ENCODE measurements at places on chromosomes 12 and 14.

DNA sequence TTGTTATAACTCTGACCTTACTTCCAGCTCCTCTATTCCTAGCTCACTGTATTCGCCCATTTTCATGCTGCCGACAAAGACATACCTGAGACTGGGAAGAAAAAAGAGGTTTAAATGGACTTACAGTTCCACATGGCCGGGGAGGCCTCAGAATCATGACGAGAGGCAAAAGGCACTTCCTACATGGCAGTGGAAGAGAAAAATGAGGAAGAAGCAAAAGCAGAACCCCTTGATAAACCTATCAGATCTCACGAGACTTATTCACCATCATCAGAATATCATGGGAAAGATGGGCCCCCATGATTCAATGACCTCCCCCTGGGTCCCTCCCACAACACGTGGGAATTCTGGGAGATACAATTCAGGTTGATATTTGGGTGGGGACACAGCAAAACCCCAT, 14.5 kb upstream of the PHC1 start:
- DNase-seq: no peak

DNA sequence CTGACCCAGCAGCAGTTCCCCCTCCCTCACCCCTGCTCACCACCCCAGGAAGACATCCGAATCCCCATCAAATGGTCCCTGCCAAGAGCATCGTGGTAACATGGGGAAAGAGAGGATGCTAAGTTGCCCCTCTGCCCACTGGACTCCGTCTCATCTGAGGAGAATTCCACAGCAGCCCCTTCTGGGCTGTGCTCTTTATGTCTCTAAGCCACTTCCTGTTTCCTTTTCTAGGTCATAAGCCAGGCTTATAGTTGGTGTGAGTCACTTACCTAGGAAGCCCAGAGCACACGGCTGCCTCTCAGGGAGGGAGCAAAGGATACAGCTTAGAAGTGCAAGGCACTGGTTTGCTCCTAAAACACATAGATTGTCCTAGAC, 76.0 kb downstream of the VCPKMT start:
- DNase-seq: no peak

GRCh38 chr12:49288922-49289555, 5.9 kb upstream of the PRPH start:
- no peak for DNase-seq

DNA sequence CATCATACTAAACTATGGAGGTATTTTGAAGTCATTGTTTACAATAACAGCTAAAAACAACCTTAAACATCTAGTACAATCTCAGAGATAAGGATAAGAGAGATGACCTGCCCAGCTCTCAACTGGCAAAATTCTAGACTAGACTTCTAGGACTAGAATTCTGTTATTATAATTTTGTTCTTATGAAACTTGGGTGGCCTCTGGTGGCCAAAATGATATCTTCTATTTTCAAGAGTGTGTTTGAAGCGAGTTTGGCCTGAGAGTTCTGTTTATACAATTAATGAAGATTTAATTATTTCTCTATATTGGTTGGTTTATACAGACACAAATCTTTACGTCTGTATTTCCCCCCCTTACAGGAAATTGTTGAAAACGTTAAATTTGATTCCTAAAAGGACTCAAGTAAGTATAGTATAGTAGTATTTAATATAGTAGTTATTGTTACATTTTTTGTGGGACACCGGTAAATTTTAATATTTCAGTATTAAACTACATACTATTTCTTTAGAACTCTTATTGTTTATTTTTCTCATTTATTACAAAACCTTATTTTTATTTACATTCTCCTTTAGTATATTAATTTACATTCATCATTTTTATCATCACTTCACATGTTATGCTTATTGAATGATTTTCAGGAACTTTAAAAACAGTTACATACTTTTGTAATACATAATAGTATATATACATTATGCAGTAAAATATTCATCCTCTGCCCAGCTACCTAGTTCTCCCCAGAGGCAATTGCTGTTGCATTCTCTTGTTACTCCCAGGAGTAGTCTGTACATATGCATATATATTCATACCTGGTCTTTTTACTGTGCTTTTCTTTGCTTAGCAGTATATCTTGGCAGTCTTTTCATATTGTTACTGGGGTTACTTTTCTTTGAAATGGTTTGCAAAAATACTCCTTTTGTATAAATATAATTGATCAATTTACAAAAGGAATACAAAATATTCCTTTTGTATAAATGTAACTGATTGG, 6.6 kb downstream of the PPHLN1 start:
- no peak for DNase-seq

- no peak for DNase-seq
These were observed 6.4 kb upstream of the BRF1 start for GRCh38 chr14:105307052-105307727.

DNA sequence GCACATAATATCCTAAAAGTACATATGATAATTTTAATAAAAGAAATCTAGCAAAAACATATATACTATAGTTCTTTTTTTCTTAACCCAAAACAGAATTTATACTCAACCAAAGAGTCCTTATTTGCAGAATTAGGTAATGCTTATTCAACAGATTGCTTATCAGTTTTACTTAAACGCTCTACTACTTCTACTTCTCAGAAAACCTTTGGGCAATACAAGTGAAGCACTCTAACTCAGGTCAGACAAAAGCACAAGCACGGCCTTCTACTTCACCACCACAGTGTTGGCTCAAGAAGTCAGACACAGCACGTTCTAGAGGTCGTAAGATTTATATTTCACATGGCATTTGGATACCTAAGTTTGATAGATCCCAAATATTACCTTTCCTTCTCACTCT, 29.2 kb downstream of the DICER1 start:
- no peak for DNase-seq

- no peak for DNase-seq
These were observed 17.3 kb upstream of the FIGNL2 start for GRCh38 chr12:51865757-51866270.

- no peak for DNase-seq
These were observed 66.9 kb upstream of the NRXN3 start for GRCh38 chr14:78103271-78103670.

DNA sequence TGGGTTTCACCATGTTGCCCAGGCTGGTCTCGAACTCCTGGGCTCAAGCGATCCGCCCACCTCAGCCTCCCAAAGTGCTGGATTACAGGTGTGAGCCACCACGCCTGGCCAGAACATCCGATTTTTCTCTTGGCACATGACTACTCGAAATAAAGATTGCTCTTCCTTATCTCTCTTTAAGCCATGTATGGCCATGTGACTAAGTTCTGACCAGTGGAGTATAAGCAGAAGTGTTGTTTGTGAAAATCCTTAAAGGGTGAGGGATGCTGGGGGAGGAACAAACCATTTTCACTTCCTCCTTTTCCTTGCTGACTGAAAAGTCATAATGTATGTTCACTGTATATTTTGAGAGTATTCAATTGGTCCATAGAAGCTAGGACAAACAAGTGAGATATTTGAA, 50.7 kb upstream of the ATF7IP start:
- DNase-seq: no peak

GRCh38 chr12:20696181-20696905, 1.2 kb downstream of the SLCO1C1 start:
- no peak for DNase-seq

DNA sequence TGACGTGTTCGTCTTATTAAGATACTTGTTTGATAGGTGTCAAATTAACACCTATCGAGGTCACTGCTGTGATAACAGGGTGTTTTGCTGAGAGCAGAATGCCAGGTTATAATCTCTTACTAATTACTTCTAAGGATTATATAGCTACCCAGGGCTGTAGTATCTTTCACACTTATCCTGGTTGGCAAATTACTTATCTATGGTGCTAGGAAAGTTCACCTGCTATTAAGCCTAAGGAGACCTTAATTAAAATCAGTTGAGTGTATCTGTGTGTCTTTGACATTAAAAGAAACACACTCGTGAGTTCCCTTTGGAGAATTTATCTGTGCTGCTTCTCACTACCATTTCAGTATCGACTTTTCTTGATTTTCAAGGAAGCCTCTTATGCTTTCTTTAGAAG, 301.6 kb upstream of the SLC16A7 start:
- no peak for DNase-seq

- DNase-seq: no peak
These were observed 254.8 kb downstream of the MSRB3 start for GRCh38 chr12:65533177-65533883.

DNA sequence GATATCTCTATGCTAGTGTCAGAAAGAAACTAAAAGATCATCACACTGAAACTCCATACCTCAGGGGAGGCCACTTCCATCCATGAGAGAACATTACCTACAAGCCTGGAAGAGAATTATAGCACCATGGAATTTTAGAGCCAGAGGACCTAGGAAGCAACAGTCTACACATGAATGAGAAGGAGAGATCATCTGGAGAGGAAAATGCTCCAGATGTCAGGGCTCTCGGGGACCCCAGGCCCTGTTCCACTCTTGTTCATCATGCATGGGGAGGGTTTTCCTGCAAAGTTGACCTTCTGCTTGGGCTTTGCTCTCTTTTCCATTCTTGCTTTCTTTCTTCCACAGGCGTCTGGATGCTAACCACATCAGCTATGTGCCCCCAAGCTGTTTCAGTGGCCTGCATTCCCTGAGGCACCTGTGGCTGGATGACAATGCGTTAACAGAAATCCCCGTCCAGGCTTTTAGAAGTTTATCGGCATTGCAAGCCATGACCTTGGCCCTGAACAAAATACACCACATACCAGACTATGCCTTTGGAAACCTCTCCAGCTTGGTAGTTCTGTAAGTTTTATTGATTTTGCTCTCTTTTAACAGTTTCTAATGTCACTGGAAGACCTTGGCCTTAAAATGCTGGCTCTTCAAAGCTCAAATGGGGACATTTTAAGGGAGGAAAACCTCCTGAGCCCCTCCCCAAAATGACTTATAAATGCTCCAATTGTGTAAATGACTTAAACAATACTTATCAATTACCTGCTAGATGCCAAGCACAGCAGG, 110.7 kb downstream of the ZFC3H1 start:
- no peak for DNase-seq

- no peak for DNase-seq
These were observed 17.1 kb downstream of the DEGS2 start for GRCh38 chr14:100142073-100143040.

DNA sequence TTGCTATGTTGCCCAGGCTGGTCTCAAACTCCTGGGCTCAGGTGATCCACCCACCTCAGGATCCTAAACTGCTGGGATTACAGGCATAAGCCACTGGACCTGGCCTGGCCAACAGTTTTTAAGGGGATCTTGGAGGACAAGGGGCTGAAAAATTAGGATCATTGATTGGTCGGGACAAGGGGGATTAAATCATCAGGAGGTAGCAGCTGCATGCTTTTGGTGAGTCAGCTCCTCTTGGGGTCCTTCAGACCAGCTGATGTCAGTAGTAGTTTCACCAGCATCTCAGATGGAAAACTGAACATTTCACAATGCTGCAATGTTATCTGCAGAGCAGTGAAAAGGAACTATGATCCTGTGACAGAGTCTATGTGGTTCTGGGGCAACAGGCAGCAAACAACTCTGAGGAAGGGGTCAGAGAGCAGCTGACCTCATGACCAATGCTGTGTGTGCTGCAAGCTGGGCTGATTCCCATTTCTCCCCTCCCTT, 6.3 kb downstream of the LRRC74A start:
- DNase-seq: no peak

DNA sequence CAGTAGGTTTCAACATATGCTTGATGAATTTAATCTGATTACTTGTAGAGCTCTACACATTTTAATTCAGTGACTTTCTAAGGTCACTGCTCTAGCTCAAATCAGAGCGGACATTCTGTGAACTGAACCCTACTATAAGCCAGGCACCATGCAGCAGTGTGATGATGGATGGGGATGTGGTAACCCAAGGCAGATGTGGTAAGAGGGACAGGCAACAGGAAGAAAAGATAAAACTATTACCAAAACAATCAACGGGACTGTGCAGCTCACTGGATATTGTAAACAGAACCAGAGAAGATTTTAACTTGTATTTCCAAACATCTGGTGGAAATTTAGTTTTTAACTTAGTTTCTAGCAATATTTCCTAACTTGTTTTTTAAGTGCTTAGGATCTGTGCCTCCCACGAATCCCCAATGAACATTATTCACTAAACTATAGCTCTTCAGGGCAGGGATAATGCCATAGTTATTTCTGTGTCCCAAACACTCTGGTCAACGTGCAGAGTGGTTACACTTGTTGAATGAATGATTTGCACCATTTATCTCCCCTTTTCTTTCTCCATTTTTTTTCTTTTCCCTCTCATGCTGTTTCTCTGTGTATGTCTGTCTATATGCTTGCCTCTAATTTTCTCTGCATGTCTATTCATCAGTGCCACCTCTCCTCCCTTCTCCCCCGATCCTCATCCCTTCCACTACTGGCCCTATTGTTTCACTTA, 3.0 kb downstream of the ERO1A start:
- DNase-seq: no peak

- no peak for DNase-seq
These were observed 29.5 kb upstream of the CISTR start for GRCh38 chr12:53781228-53781801.

DNA sequence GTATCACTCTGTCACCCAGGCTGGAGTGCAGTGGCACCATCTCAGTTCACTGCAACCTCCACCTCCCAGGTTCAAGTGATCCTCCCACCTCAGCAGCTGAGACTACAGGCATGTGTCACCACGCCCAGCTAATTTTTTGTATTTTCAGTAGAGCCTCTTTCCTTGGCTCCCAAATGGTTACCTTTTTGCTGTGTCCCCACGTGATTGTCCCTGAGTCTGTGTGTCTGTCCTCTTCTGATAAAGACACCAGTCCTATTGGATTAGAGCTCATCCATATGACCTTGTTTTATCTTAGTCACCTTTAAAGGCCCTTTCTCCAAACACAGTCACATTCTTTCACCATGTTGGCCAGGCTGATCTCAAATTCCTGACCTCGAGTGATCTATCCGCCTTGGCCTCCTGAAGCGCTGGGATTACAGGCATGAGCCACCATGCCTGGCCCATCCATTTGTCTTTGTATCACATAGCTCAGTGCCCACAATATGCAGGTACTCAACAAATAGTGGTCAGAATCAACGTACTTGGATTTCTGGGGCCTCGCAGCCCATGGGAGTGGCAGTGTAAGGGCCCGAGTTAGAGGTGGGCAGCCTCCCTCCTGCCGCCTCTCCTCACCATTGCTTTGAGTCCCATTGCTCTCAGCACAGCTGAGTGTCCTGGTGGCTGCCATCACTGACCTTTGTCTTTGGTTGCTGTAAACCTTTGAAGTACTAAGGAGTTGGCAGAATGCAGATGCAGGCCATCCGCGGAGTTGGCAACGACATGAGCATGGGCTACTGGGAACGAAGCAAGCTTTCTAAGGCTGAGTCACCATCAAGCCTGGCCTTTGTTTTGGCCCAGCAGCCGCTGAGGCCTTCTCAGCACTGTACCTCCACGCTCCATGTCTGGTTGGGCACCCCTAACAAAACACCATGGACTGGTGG, 9.3 kb downstream of the TPCN1 start:
- no peak for DNase-seq

DNA sequence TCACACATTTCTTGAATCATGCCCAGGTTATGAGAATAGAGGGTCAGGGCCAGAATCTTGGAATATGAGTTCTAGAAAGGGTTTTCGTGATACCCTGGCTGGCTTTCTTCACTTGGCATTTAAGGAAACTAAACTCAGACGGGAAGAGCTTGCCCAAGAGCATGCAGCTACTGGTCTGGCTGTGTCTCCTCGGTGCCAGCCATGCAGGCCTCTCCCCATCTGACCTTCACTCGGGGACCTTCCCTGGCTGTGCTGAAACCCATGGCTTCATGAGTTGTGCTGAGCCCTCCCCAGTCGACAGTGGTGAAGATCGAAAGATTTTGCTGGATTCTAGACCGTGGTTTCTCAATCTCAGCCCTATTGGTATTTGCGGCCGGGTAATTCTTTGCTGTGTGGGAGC, 38.0 kb downstream of the FOXN3 start:
- no peak for DNase-seq

- DNase-seq: no peak
These were observed 43.0 kb upstream of the LRRC10 start for GRCh38 chr12:69653703-69654102.

- DNase-seq: no peak
These were observed 151.0 kb upstream of the NAV3 start for GRCh38 chr12:77679686-77680085.
